ENCODE measurements at places on chromosomes 7 and 10. TPM values are rescaled to one million over a fixed set of nuclear protein-coding genes. Genes with fewer than 3 reads are reported as not detected.
A peak's percentile ranks its signal among the peaks of the same experiment; 100 is the strongest.

- H3K4me1 ChIP-seq: peaks cover 12% of the 10 kb centered on the region
- peak overlapping the region; percentile 61 for H3K4me3 ChIP-seq
- no peak overlapping the region for H3K27ac ChIP-seq
- H3K27me3 ChIP-seq: peaks cover 24% of the 10 kb centered on the region
Observed at GRCh38 chr10:120948889-120949608, 97.9 kb downstream of the WDR11 start.

- no peak overlapping the region for H3K27ac ChIP-seq
- peaks cover 12% of the 10 kb centered on the region for H3K27me3 ChIP-seq
- no peaks in the 10 kb centered on the region for H3K36me3 ChIP-seq
- H3K4me3 ChIP-seq: no peak overlapping the region
Observed at GRCh38 chr10:120012566-120012965, 120.0 kb downstream of the SEC23IP start.

Gene CDC14C
- not detected for total RNA-seq

Gene GLCCI1
- total RNA-seq: 15.3 TPM

Gene HOXA6
- 2.6 TPM for total RNA-seq

GRCh38 chr10:7526017-7526400 lies 115.2 kb upstream of the SFMBT2 start:
- H3K36me3 ChIP-seq: no peaks in the 10 kb centered on the region
- no peaks in the 10 kb centered on the region for H3K4me1 ChIP-seq
- peaks cover 2% of the 10 kb centered on the region for H3K27me3 ChIP-seq
- DNase-seq: no peak
- H3K27ac ChIP-seq: no peak overlapping the region
- peak overlapping the region; percentile 46 for H3K4me3 ChIP-seq

Gene LIPF
- not detected for total RNA-seq

GRCh38 chr7:41103331-41103730 lies 599.6 kb downstream of the INHBA start:
- peaks cover 47% of the 10 kb centered on the region for H3K4me1 ChIP-seq
- DNase-seq: peak; percentile 59
- peak overlapping the region; percentile 13 for H3K27ac ChIP-seq

- peaks cover 3% of the 10 kb centered on the region for H3K27me3 ChIP-seq
- no peak for DNase-seq
- peaks cover 88% of the 10 kb centered on the region for H3K36me3 ChIP-seq
- no peak overlapping the region for H3K4me3 ChIP-seq
- peaks cover 45% of the 10 kb centered on the region for H3K4me1 ChIP-seq
Observed at GRCh38 chr7:116742641-116743040, 70.6 kb downstream of the MET start.

GRCh38 chr7:143002106-143002505 lies 24.8 kb downstream of the OR9A2 start:
- no peak overlapping the region for H3K4me3 ChIP-seq
- peak; percentile 7 for DNase-seq
- H3K36me3 ChIP-seq: no peaks in the 10 kb centered on the region
- H3K27me3 ChIP-seq: 0 out of 2 replicates have a peak, but pooled peaks cover 2% of the 10 kb centered on the region
- peaks cover 10% of the 10 kb centered on the region for H3K4me1 ChIP-seq
- H3K27ac ChIP-seq: no peak overlapping the region

DNA sequence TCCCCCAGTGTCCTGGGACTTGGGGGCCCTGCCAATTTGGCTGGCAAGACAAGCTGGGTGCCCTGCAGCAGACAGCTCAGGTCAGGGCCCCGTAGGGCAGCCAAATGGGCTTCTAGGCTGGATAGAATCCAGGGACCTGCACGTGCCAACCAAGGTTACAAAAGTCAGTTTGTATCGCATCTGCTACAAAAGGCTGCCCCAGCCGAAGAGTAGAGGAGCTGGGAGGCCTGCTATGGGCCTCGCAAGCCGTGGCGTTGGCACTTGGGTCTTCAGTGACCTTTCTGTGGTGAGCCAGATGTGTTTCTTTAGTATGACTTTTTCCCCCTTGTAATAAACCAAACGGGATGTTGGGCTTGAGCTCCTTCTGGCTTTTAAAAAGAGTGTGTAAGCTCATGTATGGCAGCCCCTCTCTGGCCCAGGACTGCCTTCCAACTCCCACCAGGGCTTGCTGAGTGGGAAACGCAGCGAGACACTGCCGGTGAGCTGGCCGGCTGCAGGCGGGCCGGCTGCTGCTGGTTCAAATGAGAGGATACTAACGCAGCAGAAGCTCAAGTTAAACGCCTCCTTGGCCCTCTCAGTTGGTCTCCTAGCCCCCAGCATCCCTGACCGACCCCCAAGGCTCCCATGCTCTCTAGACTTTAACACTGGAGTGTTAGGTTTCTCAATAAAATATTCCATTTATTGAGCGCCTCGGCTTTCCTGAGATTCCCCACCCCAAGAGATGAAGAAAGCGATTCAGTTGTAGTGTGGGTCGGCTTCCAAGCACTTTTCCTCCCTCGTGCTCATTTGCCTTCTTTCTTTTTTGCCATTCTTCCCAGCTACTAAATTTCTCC lies 3.1 kb upstream of the HOXA10 start:
- no peak for DNase-seq
- peak overlapping the region; percentile 93 for H3K4me3 ChIP-seq
- peaks cover 60% of the 10 kb centered on the region for H3K4me1 ChIP-seq
- H3K27ac ChIP-seq: peak overlapping the region; percentile 97
